Esophagus mucosa (tissue), 1 donor: ENCODE measurements at places on chromosomes 16 and 17.

DNA sequence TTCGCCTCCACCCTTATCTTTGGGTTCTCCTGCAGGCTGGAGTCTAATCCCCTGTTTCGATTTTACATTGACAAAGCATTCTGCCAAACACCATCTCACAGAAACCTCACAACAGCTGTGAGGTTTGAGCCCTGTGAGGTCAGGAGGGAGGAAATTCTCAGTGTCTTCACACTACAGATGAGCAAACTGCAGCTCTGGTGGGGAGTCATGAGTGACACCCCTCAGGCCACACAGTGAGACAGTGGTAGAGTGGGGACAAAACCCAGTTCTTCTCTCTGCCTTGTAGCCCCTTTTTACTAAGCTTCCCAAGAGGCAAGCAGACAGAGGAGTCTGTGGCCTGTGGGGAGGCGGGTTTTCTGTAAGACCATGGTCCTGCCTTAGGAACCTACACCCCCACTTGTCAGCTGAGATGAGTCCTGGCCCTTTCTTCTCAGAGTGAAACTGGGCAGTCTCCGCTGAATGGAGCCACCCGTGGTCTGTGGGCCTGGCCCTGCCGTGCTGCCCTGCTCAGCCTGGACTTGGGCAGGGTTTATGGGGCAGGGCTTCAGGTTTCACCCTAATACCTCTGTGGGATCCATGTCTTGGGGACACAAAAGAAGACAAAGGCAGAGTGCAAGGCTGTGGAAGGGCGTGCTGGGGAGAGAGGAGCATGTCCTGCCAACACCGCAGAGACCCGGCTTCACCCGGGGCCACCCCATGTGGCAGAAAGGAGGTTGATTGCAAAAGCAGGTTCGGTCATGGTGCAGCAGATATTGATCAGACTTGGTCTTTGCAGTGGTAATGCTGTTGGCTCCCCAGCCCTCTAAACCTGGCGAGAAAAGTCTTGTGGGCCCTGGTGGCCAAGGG lies 59.0 kb downstream of the ABR start:
- no peak for ATAC-seq

- no peak for ATAC-seq
Observed at GRCh38 chr17:7782240-7782639, 51.8 kb upstream of the KDM6B start.

- no peak for ATAC-seq
Observed at GRCh38 chr17:27443491-27443890, 12.8 kb upstream of the KSR1 start.

DNA sequence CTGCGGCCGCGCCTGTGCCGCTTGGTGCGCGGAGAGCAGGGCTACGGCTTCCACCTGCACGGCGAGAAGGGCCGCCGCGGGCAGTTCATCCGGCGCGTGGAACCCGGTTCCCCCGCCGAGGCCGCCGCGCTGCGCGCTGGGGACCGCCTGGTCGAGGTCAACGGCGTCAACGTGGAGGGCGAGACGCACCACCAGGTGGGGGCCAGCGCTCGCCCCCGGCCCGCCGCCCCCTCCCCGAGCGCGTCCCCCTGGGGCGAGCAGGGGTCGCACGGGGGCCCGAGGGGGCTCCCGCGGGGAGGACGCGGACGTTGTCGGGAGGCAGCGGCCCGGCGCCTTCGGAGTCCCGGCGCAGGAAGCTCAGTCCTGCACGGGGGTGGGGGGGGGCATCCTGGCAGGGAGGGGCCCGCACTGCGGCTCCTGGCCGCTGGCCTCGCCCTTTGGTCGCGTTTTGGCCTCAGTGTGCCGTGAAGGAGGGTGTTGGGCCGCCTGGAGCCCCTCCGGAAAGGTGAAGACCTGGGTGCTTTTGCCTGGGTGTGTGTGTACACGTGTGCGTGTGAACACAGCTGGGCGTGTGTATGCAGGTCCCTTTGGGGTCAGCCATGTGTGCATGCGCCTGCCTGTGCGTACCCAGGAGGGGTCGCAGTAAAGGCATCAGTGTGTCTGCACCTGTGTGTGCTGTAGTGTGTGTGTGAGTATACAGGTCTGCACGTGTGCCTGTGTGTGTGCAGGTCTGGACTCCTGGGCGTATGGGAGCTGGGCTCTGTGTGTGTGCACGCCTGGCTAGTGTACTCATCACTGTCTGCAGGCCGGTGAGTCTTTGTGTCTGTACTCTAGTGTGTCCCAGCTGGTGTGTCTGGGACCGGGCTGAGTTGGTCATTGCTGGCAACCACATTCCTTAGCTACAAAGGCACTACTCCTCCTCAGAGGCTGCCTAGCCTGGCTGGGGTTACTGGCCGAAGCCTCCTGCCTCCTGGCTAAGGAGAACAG lies 615 bp downstream of the NHERF2 start:
- ATAC-seq, result peak; percentile 6

DNA sequence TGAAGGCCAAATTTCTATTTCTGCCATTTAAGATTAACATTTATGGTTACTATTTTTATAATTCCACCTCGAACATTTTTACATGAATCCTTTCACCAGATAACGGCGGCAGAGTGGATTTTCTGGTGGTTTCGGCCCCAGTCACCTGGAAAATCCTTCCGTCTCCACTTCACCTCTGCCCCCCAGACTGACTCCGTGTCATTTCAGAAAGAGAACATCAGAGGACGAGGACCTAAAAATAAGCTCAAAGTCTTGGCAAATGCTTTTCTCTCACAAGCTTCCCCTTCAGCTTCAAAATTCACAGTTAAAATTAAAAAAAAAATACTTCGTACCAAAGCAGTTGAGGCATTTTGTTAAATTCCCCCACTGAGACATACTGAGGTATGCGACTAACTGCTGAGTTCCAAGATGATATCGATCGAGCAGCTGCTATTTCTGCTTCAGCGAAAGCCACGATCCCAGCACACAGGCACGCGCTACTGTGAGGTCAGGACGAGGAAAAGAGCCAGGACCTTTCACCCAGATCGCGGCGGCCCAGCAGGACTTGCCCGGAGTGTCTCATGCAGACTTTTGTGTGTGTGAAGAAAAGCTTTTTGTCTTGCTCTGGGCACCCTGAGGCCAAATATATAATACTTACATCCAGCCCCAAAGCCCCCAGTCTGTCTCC lies 36.8 kb downstream of the ASPA start:
- ATAC-seq, result no peak

GRCh38 chr17:77666881-77667395 lies 291.6 kb upstream of the TNRC6C start:
- ATAC-seq, result no peak

- ATAC-seq, result peak; percentile 84
Observed at GRCh38 chr17:73156166-73156840, 8.5 kb upstream of the SSTR2 start.
